ENCODE measurements at places on chromosomes 4 and X. TPM values are rescaled to one million over a fixed set of nuclear protein-coding genes. Genes with fewer than 3 reads are reported as not detected.

NEIL3 gene
- total RNA-seq: 10.6 TPM

DNA sequence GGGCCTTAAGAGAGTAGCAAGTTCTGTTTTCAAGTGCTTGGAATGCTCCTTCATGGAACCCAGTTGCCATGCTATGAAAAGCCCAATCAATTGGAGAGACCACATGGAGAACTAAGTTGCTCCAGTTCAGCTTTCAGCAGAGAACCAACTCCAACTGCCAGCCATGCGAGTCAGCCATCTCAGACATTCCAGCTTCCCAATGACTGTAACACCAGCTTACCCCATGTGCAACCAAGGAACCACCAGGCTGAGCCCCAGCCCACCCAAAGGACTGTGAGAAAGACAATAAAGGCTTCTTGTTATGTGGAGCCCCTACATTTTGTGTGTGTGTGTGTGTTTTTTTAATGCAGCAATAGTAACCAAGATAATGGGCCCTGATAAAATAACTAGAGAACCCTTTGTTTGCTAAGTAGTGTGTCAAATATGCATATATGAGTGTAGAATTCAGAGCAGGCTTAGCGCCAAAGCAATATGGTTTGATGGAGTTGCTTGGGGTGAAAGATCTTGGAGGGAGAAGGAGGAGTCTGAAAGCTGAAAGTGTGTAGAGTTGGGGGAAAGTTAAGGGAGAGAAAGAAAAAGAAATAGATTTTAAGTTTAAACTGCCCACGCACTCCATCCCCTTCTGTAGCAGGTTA, 35.0 kb upstream of the CCKAR start:
- no peaks in the 10 kb centered on the region for H3K36me3 ChIP-seq
- DNase-seq: no peak
- peaks cover 8% of the 10 kb centered on the region for H3K4me1 ChIP-seq
- no peak overlapping the region for H3K27ac ChIP-seq

COL4A5 gene
- 19.8 TPM for total RNA-seq

- no peaks in the 10 kb centered on the region for H3K36me3 ChIP-seq
- DNase-seq: no peak
- H3K27ac ChIP-seq: no peak overlapping the region
- no peaks in the 10 kb centered on the region for H3K27me3 ChIP-seq
These were observed 106.2 kb upstream of the SMAD1 start for GRCh38 chr4:145375416-145375815.

GRCh38 chr4:112167794-112168193, 22.5 kb downstream of the FAM241A start:
- H3K4me3 ChIP-seq: no peak overlapping the region
- DNase-seq: no peak
- H3K27me3 ChIP-seq: no peaks in the 10 kb centered on the region
- H3K4me1 ChIP-seq: peaks cover 13% of the 10 kb centered on the region
- H3K36me3 ChIP-seq: no peaks in the 10 kb centered on the region

ITM2A gene
- 25.7 TPM for total RNA-seq

- no peaks in the 10 kb centered on the region for H3K4me1 ChIP-seq
- no peaks in the 10 kb centered on the region for H3K27me3 ChIP-seq
- no peak overlapping the region for H3K27ac ChIP-seq
These were observed 1469.0 kb downstream of the PCDH7 start for GRCh38 chr4:32189130-32189529.

DNA sequence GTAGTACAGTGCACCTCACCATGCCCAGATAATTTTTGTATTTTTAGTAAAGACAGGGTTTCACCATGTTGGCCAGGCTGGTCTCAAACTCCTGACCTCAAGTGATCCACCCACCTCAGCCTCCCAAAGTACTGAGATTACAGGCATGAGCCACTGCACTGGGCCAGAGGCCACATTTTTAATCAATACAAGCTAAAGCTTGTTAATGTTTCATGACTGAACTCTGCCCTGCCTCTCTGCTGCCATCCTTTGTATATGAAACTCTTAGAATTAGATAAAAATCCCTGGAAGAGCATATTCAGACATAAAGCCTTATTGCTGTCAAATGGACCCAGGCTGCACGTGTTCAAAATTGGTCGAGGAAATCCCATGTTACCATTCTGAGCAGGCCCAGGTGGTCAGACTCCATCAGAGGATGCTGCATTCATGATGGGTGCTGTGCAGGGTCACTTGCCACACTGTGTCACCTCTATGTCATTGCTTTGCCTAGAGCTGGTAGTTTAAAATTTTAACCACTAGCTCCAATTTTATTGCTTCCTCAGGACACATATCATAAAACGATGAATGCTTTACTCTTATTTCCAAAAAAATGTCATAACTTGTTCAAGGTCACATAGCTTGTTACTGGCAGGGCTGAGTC, 45.2 kb downstream of the LNX1 start:
- DNase-seq: no peak
- H3K27me3 ChIP-seq: no peaks in the 10 kb centered on the region
- no peak overlapping the region for H3K27ac ChIP-seq
- peaks cover 7% of the 10 kb centered on the region for H3K4me1 ChIP-seq
- no peaks in the 10 kb centered on the region for H3K36me3 ChIP-seq

CHM gene
- 24.3 TPM for total RNA-seq

DNA sequence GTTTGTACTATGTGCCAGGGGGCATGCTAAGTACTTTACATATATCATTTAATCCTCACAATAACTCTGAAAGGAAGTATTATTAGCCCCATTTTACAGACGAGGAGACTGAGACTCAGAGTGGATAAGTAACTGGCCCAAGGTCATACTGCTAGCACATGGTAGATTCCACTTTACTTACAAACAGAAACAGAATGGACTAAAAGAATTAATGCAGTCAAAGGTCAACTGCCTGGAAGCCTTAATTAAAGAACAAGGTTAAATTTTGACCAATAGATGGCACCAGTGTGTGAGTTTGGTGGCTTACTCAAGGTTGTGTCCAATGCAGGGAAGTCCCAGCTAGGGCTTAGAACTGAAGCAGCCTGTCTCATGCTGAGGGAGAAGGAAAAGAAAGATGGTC, 4.7 kb downstream of the RIPPLY1 start:
- DNase-seq: peak; percentile 25
- H3K4me1 ChIP-seq: peaks cover 45% of the 10 kb centered on the region
- peaks cover 4% of the 10 kb centered on the region for H3K36me3 ChIP-seq
- H3K27ac ChIP-seq: peak overlapping the region; percentile 17

GRCh38 chrX:124981420-124981819, 338.3 kb upstream of the TEX13C start:
- H3K36me3 ChIP-seq: no peaks in the 10 kb centered on the region
- DNase-seq: no peak
- no peaks in the 10 kb centered on the region for H3K27me3 ChIP-seq

DNA sequence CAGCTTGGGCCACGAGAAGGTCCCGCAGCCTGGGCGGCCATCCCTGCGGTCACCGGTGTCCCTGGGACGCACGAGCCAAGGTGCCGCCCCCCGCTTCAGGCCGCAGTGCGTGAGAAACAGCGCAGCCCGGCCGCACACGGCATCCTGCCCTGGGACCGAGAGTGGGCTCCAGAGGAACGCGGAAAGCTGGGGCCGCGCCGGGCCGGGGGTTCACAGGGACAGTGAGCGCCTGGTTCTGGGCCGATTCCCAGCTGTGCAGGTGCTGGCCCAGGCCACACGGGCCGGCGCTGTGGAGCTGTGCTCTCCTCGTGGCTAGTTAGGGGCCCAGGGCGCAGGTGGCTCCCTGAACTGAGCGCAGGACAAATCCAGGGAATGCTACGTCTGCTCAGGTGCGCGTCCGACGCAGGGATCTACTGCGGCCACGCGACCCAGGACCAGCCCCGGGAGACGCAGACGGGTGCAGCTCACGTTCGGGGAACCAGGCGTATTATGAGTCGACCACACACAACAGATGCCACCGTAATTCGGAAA, 25.8 kb upstream of the GTPBP6 start:
- peaks cover 14% of the 10 kb centered on the region for H3K36me3 ChIP-seq
- DNase-seq: no peak
- no peaks in the 10 kb centered on the region for H3K27me3 ChIP-seq
- no peaks in the 10 kb centered on the region for H3K4me1 ChIP-seq

SPACA5 gene
- total RNA-seq: not detected

- no peak overlapping the region for H3K27ac ChIP-seq
- no peak overlapping the region for H3K4me3 ChIP-seq
- no peak for DNase-seq
- H3K36me3 ChIP-seq: peaks cover 44% of the 10 kb centered on the region
These were observed 50.6 kb downstream of the JADE1 start for GRCh38 chr4:128859887-128860677.

DNA sequence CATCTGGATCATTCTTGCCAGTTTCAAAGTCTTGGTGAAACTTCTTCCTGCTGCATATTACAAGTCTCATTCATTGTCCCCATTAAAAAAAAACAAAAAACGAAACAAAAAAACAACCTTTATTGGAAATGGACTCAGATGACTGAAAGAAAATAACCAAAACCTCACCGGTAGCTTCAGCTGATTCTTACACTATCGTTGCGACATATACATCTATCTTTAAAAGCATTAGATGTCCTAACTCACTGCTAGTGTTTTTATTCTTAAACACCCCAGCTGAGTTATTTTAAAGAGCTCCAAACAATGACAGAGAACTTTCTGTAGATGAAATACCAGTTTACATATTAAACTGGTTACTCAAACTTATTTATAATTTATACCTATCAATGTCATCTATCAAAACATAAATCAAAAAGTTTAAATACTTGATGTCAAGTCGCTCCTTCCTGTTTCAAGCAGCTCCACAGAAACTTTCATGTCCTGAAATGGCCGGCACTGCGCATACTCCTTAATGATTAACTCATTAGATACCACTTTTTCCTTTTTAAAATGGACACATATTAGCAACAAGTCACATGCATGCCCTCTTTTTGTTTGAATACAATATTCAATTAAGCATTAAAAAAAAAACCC, 87.2 kb downstream of the HPRT1 start:
- peaks cover 34% of the 10 kb centered on the region for H3K36me3 ChIP-seq
- peaks cover 19% of the 10 kb centered on the region for H3K4me1 ChIP-seq
- no peak for DNase-seq
- H3K27me3 ChIP-seq: no peaks in the 10 kb centered on the region

Measured in Calu3 (cell line).